ENCODE measurements at places on chromosomes 2 and 18.

- no peak for DNase-seq
Observed at GRCh38 chr2:104405623-104406022, 448.3 kb upstream of the POU3F3 start.

DNA sequence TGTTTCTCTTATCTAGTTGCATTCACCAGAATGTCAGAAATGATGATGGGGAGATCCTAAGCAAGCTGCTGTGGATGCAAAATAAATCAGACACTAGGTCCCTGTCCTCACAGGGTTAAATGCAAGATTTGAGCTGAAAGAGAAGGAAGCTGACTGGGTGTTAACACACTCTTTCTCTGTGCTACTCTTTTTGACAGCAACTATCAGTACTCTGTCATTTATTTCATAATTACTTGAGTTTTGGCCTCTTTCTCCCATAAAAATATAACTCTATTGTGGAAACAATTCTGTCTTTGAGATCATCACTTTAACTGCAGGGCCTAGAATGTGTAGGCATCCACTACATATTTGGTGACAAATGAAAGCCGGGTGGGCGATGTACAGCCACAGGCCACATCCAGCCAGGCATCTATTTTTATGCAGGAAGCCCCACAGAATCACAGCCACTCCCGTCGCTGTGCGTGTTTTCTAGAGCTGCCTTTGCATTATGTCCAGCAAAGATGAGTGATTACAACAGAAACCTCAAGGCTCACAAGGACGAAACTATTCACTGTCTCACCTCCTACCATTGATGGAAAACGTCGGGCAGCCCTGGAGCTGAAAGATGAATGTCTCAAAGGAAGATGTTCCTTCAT lies 849.0 kb downstream of the RNF144A start:
- DNase-seq = no peak

- DNase-seq = no peak
Observed at GRCh38 chr2:196516564-196516963, 123.0 kb upstream of the CCDC150 start.

DNA sequence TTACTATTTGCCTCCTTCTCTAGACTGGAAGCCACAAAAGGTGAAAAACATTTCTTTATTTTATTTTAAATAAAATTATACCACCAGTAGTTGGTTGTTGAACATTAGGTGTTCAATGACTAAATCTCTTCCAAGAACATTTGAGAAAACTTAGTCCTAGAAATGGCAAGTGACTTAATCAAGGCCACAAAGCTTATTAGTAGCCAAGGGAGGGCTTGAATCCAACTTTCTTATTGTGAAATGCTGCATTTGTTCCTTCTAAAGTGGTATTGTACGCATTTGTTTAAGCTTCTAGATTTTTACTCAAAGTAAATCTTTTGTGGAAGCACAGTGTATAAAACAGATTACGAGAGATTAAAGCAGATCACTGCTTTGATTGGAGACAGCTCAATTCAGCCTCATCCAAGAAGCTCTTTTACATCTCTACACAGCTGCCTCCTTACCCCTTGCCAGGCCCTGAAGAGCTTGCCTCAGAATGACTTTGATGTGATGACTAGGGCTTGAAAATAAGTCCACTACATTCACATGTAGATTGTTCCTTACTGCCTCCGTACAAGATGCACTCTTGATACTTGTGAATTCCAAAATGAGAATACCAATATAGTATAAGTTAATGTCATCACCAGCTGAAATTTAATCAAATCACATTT lies 244.8 kb downstream of the XIRP2 start:
- no peak for DNase-seq

DNA sequence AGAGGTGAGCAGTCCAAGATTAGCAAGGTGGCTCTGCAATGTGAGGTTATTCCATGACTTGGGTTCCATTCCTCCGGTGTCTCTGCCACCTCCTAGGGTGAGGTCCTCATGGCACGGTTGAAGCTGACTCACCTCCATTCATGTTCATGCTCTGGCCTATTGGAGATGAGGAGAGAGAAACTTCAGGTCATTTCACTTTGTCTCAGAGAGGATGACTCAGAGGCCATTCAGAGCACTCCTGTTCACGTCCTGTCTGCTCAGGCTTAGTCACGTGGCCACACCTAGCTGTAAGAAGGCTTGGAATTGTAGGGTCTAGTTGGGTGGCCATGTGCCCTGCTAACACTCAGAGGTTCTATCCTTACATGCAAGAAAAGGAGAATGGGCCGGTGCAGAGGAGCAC lies 67.5 kb upstream of the MBOAT2 start:
- DNase-seq = no peak

DNA sequence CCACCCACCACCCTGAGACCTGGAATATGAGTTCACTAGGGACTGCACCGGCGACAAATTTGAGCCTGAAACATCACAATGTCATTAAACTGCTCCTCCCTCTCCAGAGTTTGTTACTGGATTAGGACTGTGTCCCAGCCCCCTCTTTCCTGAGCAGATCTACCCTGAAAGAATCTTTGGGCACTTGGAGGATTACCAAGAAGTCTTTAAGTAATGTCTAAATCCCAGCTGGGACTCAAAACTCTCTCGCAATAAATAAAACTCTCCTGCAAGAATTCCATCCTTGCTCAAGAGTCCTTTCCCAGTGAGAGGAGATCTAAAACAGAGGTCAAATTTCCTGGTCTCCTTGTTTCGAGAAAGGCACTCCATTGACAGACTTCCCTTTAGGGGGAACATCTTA lies 20.9 kb downstream of the GKN2 start:
- no peak for DNase-seq

GRCh38 chr2:17162713-17163112 lies 355.5 kb downstream of the RAD51AP2 start:
- peak; percentile 14 for DNase-seq

- no peak for DNase-seq
Observed at GRCh38 chr2:38182492-38183003, 106.6 kb upstream of the CYP1B1 start.

GRCh38 chr2:238905224-238905623 lies 57.3 kb downstream of the TWIST2 start:
- no peak for DNase-seq

GRCh38 chr18:74381621-74382295 lies 66.1 kb downstream of the C18orf63 start:
- no peak for DNase-seq

GRCh38 chr2:163155279-163155883 lies 316.8 kb upstream of the KCNH7 start:
- peak; percentile 73 for DNase-seq

- no peak for DNase-seq
Observed at GRCh38 chr2:28676152-28676835, 75.3 kb upstream of the PPP1CB start.

DNA sequence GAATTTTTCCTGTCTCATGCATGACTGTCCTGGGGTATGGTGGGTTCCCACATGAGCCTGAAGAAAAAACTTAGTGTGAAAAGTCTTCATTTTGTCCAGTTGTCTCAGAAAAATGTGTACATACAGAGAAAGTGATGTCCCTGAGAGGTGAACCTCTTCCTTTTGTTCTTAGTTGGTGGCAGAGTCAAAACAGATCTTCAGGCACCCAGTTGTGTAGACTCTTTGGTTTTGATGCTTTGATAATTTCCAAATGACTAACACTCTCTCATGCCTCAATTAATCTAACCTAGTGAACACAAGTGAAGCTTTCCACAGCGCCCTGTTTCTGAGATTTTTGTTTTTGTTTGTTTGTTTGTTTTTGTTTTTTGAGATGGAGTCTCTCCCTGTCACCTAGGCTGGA lies 273.5 kb downstream of the PIK3C3 start:
- no peak for DNase-seq

GRCh38 chr2:38323623-38324022 lies 53.5 kb downstream of the ATL2 start:
- DNase-seq = no peak

GRCh38 chr2:3305952-3306351 lies 71.7 kb downstream of the EIPR1 start:
- no peak for DNase-seq

GRCh38 chr2:191245869-191246531 lies 796 bp downstream of the MYO1B start:
- no peak for DNase-seq

- DNase-seq = no peak
Observed at GRCh38 chr2:241019441-241020139, 21.2 kb downstream of the SNED1 start.

- DNase-seq = no peak
Observed at GRCh38 chr2:98909317-98910211, 26.5 kb downstream of the CRACDL start.

GRCh38 chr2:150938527-150938926 lies 323.1 kb downstream of the RBM43 start:
- DNase-seq = no peak

- peak; percentile 93 for DNase-seq
Observed at GRCh38 chr2:172103471-172104272, 972 bp upstream of the DLX2 start.

DNA sequence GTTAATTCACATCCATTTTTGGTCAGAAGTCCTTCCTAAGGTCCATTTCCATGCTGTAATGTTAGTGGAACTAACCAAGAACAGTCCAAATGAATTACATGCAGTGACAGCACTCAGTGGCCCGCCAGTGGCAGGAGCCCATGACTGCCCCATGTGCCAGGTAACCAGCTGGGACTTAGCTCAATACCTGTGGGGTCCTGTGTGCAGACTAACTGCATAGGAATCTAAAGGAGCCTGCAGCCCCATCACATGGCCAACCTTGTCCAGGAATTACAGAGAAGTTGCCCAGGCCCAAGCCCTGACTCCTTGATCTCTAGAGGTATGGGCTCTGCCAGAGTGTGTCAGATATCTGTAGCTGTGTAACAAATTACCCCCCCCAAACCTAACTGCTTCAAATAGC lies 35.4 kb upstream of the GPR17 start:
- DNase-seq = no peak

DNA sequence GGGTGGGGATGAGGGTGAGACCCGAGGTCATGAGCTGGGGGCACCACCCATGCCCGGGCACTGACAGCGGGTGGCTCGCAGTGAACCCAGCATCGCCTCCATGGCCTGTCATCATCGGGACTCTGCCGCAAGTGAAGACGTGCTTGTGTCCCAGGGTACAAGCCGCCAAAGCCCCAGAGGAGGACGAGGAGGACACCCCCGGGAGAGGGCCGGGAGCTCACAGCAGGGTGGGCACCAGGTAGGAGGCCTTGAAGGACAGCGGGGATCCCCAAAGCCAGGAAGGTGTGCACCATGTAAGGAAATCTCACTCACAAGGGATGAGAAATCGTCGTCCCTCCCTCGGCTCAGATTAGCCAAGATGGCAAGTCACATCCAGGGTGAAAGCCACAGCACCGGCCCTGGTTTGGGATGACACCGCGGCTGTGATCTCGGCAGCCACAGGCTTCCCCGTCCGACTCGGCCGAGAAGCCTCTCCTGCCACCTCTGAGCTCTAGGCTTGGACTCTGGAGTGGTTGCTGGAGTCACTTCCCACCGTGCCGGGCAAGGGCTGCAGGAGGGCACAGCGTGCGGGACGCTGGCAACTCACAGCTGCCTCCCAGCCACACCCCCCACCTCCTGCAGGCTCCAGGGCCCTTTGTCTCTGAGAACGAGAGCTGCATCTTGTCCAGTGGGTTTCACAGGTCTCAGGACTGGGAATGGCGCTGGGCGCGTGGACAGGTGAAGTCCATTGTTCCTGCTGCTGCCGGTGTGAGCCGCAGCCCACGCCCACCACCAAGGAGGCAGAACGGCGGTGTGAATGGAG lies 81.6 kb upstream of the CTDP1 start:
- DNase-seq = no peak

GRCh38 chr18:12296087-12296403 lies 12.0 kb upstream of the TUBB6 start:
- no peak for DNase-seq

Measured in OCI-M1 (cell line).